HepG2 (cell line): ENCODE measurements at places on chromosomes 6 and 20.

DNA sequence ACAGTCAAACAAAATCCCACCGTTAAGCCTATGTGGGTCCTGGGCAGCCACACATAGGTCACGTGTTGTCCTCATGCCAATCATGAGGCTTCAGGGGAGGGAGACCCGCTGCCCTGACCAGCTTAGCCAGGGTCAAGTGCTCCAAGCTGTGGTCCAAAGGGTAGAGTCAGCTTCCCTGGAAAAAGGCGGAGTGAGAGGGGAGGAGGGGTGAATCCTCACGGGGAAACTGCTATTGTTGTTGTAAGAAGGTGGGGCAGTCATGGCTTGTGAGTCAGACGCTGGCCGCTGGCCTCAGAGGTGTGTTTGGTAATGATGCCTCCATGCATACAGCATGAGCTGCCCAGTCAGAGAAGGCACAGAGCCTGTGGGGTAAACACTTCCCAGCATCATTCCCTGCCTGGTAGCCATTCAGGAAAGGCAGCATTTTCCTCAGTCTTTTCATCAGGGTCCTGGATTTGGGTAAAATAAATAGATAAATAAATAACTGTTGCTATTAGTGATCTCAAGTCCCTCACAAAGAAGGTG lies 8.7 kb downstream of the CST3 start:
- DNase-seq = peak; percentile 98

DNA sequence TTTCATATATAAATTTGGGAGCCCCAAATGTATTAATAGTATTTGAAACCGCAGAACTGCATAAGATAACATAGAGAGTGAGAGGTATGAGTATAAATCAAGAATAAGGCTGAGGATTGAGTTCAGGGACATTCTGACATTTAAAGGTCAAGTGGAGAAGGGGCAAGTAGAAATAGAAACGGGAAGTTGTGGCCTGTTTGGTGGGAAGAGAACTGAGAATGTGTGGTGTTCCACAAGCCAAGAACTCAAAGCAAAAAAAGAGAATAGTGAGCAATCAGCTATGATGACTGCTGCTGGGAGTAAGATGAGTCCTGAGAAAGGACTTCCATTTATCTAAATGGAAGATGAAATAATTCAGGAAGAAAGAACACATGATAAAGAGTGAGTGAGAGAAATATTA lies 418.4 kb downstream of the CD109 start:
- no peak for DNase-seq

- no peak for DNase-seq
These were observed 57.9 kb upstream of the EMILIN3 start for GRCh38 chr20:41424546-41424945.

DNA sequence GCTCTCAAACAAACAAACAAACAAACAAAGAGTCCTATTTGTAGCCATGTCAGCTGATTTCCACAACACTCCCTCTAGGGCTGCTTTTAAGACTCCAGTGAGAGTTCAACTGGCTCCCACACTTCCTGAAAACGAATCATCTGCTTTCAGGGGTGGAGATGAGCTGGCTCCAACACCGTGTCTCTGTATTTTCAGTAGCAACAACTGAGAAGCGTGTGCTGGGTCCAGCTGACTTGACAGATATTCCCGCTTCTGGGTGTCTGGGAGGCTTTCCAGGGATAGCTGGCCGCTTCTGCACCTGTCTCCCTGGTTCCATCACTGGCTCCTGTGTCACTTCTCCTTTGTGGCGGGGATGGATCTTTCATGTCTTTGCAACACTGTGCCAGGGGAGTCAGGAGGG lies 272.5 kb upstream of the SOX4 start:
- no peak for DNase-seq

DNA sequence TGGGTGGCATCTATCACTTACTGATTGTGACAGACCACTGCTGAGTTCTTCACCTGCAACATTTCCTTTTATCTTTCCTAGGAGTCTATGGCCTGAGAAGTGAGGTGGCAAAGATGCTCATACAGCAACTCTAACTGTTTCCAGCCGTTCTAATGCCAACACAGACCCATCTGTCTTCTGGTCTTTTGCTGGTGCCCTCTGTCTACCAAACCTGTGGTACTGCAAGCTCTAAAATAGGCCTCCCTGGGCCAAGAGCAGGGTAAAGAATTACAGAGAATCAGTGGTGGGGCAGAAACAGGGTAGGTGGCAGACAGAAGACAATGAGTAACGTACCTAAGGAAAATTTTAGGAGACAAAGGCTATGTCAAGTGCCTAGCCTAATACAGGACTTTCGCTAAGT lies 611.0 kb upstream of the FLRT3 start:
- DNase-seq = peak; percentile 34

DNA sequence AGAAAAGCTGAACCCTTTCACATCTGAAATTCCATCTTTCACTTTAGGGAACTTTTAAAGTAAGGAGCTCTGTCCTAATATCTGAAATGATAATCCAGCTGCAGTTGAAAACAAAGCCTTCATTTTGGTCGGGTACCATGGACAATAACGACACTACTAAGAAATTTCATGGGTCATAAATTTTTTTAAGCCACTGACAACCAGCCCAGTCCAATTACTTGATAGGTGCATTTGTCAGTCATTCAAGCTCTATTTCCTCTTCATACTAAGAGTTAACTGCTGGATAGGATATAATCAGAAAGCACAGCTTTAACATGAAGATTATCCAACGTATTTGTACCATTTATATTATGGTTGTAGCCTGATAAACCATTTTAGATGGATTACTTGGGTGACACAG lies 52.5 kb downstream of the MMUT start:
- no peak for DNase-seq

DNA sequence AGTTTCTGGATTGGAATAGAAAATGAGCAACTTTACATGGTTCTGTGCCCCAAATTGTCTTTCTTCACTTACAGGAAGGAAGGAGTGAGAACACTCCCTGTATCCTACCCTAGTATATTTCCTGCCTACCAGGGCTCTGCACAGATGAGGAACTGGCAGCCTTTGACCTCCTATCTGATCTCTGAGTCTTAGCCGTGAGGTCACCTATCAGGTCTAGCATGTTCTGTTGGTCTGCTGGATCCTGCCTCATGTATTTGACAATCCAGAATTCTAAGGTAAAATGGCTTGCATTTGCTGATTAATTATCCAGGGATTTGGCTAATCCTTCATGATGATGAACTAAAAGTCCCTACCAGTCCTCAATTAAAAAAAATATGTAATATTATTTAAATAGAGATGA lies 35.0 kb upstream of the TRAM2 start:
- no peak for DNase-seq

GRCh38 chr6:82909551-82909950 lies 156.1 kb downstream of the UBE3D start:
- no peak for DNase-seq

GRCh38 chr6:90382760-90383159 lies 86.1 kb upstream of the BACH2 start:
- DNase-seq = no peak

DNA sequence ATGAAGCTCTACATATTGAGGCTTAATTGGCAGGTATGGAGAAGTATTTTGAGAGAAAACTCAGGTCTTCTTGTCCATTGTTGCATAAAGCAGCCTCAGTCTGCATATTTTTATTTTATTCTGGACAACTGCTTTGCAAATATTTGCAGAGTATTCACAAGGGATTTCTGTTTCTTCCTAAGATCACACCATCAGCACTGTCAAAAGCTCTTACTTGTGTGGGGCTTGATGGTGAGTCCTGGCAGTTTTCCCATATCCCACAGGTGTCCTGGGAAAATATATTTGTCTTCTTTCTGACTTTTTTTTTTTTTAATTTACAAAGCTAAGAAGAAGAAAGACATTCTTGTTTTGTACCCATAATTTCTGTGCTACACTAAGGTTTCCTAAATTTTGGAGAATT lies 16.9 kb upstream of the MLIP start:
- no peak for DNase-seq

DNA sequence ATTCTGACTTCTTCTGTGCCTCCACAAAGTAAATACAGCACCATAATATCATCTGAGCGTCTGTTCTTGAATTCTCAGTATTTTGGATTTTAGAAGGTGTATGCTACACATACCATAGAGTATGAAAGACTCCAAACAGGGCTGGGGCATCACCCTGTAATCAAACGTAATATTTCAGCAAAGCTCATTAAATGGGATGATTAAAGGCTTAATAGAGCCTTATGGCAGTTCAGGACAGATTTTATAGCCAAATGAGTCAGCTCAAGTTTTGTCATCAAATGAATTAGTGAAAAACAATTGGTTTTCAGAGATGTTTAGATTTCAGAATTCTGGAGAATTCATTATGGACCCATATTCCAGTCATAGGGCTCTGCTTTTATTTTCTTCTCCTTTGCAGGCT lies 68.9 kb downstream of the TULP4 start:
- DNase-seq = no peak

- DNase-seq = no peak
These were observed 26.8 kb downstream of the CHRNA4 start for GRCh38 chr20:63334356-63334755.

DNA sequence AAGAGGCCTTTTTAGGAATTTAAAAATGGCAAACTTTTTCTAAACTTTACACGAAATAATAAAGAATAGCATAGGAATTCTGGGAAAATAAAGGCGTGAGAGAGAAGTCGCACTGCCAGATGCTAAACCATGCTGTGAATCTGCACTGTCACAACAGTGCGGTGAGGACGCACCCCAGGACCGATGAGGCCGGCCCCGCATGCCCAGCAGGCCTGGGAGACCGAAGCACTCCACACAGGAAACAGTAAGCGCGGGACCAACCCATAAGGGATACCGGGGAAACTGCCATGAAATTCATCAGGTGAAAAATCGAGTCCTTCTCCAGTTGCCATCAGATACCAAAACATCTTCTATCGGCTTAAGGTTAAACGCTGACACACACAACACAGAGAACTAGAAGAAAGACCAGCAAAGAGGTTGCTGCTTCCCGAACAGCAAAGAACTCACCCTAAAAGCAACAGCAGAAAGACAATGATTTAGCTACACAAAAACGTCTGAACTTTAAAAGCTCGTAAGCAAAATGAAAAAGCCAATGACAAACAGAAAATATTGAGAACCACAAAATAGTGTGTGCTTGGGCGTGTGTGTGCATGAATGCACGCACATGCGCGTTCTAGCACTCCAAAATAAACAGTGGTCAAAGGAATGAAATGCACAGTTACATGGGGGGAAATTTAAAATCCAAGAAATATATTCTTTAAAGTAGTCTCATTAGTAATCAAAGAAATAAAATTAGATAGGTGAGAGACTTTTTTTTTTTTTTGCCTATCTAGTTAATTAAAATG lies 15.4 kb downstream of the RAMACL start:
- DNase-seq = no peak

DNA sequence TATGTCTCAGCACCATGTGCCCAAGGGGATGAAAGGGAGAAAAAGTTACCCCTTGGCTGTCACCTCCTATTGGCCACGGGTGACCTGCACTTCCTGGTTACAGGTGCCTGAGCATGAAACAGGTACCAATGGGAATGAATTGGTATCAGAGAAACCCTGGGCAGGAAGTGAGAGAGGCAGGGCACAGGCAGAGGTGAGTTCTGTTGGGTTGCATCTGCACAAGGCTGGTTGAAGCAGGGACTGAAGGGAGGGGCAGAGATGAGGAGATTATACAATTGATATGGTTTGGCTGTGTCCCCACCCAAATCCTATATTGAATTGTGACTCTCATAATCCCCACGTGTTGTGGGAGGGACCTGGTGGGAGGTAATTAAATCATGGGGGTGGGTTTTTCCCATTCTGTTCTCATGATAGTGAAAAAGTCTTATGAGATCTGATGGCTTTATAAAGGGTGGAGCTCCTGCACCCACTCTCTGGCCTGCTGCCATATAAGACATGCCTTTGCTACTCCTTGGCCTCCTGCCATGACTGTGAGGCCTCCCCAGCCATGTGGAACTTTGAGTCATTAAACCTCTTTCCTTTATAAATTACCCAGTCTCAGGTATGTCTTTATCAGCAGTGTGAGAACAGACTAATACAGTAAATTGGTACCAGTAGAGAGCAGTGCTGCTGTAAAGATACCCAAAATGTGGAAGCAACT lies 291.8 kb downstream of the LRFN2 start:
- no peak for DNase-seq

DNA sequence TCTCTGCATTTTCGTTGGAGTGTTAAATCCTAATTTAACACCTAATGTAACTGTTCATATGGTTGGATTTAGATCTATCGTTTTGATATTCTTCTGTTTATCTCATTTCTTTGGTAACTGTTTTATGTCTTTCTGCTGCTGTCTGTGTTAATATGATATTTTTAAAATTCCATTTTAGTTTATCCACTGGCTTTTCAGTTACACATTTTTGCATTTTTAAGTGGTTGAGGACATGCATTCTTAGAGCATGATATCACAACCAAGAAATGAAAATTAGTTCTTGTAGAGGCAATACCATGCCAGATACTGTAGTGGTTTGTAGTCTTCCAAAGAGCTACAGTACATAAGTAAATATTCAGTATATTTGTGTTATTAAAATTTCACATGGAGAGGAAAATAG lies 58.6 kb downstream of the LIN28B start:
- DNase-seq = no peak

DNA sequence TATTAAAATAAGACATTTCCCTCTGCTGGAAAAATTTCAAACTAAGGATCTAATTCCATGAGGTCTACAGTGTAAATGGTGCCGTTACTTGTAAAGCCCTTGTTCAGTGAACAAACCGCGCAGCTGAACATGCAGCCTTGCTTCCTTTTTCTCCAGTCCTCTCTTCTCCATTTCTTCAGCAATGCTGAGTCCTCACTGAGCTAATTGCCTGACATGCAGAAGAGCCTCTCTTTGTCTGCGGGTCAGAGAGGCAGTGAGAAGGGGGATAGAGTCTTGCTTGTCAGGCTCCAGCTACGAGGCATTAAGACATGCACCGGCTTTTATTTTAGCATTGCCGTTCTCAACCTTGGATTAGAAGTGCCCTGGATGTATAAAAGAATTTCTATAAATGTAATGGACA lies 25.7 kb downstream of the ZDHHC14 start:
- no peak for DNase-seq

DNA sequence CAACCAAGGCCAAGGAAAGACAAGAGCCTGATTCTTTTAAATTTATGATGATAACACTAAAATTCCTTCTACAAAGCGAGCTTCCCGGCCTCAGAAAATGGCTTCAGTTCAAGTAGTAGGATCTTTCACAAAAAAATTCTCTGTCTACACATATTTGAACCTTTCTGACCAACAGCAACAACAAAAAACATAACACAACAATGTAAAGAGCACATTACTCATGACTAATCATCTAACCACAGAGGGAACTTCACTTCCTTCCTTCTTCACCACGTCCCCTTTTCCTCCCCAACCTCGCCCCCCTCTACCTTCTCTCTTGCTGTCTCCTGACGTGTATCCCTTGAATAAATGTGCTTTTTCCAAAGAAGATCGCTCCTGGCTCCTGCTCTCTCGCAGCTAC lies 228.2 kb downstream of the MYLK4 start:
- DNase-seq = no peak

- DNase-seq = peak; percentile 76
These were observed 2.5 kb downstream of the SMIM13 start for GRCh38 chr6:11096109-11096508.

GRCh38 chr20:63178889-63179686 lies 36.8 kb downstream of the YTHDF1 start:
- DNase-seq = no peak
